ENCODE measurements at places on chromosomes 1 and 21.
A peak's percentile ranks its signal among the peaks of the same experiment; 100 is the strongest.

GRCh38 chr1:198917226-198917625 is 278.4 kb downstream of the PTPRC start:
- no peak for DNase-seq

GRCh38 chr1:174746024-174746808 is 253.5 kb upstream of the CACYBP start:
- no peak for DNase-seq

GRCh38 chr1:228368801-228369607 is 37.6 kb downstream of the TRIM11 start:
- DNase-seq = no peak

DNA sequence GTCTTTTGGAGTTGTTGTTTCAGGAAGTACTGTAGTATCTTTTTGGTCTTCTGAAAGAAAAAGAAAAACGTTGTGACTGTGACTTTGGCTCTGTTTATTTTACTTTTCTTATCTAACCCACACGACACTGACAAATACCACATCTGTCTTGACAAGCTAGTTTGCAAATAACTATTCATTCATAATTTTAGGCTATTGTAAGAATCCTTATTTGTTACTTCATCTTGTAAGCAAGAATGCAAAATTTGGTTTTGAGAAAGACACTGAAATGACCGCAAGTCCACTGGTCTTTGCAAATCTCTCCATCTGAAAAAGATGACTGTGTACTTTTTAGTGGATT is 12.7 kb downstream of the TGFB2 start:
- DNase-seq = no peak

- DNase-seq = no peak
Measured at GRCh38 chr1:156217871-156218270, 5.1 kb downstream of the PMF1 start.

- DNase-seq = peak; percentile 4
Measured at GRCh38 chr1:22780696-22781095, 70.1 kb downstream of the EPHB2 start.

GRCh38 chr1:40341491-40342380 is 24.6 kb upstream of the COL9A2 start:
- no peak for DNase-seq

DNA sequence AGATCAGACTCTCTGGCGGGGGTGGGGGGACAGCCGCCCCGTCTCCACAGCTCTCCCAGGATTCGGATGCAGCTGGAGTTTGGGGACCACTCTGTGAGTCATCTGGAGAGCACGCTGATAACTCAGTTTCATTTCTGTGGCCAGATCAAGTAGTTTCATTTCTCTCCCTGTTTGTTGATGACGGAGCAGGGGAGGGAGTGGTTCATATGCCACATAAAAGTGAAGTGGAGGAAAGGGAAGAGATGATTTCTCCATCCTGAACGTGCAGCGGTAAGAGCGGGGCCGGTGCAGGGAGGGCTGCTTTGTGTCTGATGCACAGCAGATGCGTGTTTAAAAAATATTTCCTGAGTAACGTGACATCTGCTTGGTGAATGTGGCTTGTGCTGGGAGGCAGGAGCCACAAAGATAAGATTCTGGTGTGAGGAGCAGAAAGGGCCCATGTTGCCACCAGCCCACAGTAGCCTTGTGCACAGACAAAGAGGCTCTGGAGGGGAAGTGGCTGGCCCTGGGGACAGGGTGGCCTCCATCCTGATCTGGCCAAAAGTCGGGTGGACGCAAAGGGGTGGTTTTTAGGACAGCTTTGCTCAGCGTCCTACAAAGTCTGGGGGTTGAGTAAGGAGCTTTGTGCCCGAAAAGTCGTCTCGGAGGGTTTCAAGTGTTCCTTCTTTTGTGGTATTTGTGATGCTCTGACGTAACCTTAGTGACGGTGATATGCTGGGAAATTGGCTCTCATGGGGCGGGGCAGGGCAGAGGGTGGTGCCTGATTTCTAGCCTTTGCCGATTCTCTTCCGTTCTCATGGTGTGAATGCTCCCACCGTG is at the start of gene MX2:
TSS of gene MX2 (plus strand) at position 242 of the 819 bp plus-strand sequence. CDS start 14,880 bp downstream, outside the sequence.
- peak; percentile 60 for DNase-seq

GRCh38 chr1:198174297-198174696 is 17.5 kb downstream of the NEK7 start:
- no peak for DNase-seq

Data from activated T-cell treated with anti-CD3 and anti-CD28 coated beads for 48 hours (primary cell).